ENCODE measurements at places on chromosomes 11 and 22. TPM values are rescaled to one million over a fixed set of nuclear protein-coding genes. Genes with fewer than 3 reads are reported as not detected.

GRCh38 chr11:13329670-13330356 lies 52.2 kb downstream of the BMAL1 start:
- DNase-seq: peak; percentile 48

Gene KIRREL3
- total RNA-seq: 0.91 TPM

- no peak for DNase-seq
These were observed 24.4 kb downstream of the PLEKHB1 start for GRCh38 chr11:73670808-73671207.

DNA sequence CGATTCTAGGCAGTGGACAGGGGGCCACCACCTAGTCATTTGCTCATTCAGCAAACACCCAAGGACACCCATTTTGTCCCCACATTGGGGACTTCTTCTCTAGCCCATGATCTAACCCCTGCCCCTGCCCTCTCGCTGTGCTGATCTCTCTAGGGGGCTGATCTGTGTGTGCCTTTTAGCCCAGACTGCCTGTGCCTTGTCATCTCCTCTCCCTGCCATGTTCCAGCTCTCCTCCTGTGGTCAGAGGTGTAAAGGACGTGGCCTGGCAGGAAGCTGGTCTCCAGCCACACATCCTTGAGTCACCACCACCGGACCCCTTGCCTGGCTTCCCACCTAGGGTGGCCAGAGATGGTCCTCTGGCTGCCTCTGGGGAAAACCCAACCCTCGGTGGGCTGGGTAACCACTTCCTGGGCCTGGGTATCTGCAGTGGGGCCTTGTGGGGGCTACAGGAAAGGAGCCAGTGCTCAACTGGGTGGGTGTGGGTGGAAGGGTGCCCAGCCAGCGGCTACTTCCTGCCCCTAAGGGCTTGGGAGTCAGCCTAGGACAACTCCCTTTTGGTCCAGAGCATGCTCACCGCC lies 1.3 kb downstream of the CTSW start:
- DNase-seq: no peak

Gene GTSE1
- 2.4 TPM for total RNA-seq

GRCh38 chr11:92330114-92330513 lies 105.5 kb downstream of the FAT3 start:
- no peak for DNase-seq

Gene OR6T1
- total RNA-seq: not detected

GRCh38 chr11:36191941-36192340 lies 97.3 kb downstream of the COMMD9 start:
- DNase-seq: no peak

Gene NAV2
- 17.6 TPM for total RNA-seq

Gene CDCA5
- 6.0 TPM for total RNA-seq

GRCh38 chr11:75603791-75604736 lies 42.0 kb downstream of the SERPINH1 start:
- peak; percentile 90 for DNase-seq

Gene TPBGL
- 0.20 TPM for total RNA-seq

- peak; percentile 47 for DNase-seq
These were observed 1.0 kb upstream of the ATG2A start for GRCh38 chr11:64918017-64918416.

DNA sequence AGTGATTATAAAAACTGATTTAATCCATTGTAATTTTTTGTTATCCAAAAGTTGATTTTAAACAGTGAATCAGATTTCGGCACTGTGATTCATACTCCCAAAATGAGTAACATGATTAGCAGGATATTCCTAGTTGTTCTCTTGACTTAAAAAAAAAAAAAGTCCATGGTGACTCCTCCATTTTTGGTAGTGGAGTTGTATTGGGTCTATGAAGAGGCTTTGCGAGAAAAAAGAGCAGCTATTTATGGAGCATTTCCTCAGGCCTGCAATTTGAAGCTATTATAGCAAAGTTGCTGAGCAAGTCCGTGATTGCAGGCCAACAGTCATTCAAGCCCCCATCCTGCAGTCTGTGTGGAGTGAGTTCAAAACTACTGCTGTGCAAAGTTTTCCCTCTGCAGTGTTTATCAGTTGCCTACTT lies 28.8 kb downstream of the YAP1 start:
- peak; percentile 93 for DNase-seq

Gene SCGB2A2
- not detected for total RNA-seq

- peak; percentile 22 for DNase-seq
These were observed 132.7 kb upstream of the RCN1 start for GRCh38 chr11:31958076-31958735.

DNA sequence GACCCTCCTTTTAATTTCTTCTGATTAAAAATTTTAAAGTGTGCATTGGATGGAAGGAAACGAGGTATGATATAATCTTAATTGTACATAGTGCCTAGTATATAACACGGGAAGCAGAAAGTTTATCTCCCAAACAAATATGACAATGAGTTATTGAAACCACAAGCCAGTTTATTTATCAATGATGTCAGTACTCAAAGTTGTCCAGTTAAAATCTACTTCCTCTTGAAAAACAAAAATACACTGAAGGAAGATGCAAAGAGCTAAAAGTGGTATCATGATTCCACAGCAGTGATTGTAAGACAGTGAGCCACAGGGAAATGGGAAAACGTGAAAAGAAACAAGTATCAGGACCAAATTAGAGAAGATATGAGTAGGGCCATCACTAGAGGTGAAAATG lies 18.8 kb upstream of the OR5B21 start:
- no peak for DNase-seq

DNA sequence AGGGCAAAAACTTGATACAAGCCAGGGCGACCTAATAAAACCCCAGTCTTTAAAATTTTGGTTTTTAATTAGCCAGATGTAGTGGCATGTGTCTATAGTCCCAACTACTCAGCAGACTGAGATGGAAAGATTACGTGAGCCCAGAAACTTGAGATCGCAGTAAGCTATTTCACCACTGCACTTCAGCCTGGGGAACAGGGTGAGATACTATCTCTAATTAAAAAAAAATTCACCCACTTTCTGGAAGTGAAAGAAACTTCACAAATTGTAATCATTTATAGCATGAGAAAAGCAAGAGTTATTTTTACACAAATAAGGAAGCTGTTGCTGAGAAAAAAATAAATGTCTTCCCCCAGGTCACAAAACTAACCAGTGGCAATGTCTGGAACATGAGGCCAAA lies 882 bp upstream of the GLYATL2 start:
- DNase-seq: no peak

DNA sequence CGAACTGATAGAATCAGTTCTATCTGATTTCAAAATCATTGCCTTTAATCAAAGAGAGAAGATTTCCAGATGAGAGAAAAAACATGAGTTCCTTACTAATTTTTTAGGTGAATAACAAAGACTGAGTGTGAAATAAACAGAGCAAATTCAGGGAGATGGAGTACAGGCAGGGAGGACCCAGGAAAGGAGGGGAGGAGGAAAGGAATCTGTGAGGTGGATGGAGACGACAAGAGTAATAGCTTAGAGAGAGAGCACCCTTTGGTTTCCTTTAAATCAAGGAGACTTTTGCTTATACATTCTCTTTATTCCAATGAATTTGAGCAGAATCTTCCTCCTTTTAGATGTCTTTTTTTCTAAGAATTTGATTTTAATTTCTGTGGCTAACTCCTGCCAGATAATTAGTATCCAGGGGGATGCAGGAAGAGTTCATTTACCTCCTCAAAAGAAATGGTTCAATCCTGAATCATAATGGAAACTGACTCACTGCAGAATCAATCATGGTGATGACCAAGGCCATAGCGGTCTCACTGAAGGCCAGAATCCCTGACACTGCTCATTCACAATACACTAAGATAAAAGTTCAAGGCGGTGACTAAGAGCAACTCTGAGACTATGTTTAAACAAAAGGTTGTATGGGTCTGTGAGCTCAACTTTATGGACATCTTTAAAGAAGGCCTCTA lies 234.0 kb upstream of the ZC3H12C start:
- DNase-seq: peak; percentile 97

GRCh38 chr11:3359092-3359824 lies 19.7 kb downstream of the ZNF195 start:
- DNase-seq: peak; percentile 11

DNA sequence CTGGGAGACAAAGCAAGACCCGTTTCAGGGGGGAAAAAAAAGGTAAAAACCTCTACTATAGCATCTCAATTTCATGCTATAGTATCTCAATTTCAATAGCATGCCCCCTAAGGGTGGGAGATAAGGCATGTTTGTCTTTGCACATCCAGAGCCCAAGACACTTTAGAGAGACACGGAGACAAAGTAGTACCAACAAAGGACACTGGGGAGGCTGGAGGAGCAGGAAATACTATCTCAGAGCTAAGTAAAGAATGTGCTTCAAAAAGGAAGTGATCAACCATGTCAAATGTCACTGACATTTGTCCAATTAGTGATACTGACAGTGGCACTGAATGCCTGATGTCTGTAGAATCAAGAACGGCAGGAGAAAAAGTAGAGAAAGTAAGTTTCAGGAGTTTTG lies 68.6 kb downstream of the RRAS2 start:
- DNase-seq: no peak

DNA sequence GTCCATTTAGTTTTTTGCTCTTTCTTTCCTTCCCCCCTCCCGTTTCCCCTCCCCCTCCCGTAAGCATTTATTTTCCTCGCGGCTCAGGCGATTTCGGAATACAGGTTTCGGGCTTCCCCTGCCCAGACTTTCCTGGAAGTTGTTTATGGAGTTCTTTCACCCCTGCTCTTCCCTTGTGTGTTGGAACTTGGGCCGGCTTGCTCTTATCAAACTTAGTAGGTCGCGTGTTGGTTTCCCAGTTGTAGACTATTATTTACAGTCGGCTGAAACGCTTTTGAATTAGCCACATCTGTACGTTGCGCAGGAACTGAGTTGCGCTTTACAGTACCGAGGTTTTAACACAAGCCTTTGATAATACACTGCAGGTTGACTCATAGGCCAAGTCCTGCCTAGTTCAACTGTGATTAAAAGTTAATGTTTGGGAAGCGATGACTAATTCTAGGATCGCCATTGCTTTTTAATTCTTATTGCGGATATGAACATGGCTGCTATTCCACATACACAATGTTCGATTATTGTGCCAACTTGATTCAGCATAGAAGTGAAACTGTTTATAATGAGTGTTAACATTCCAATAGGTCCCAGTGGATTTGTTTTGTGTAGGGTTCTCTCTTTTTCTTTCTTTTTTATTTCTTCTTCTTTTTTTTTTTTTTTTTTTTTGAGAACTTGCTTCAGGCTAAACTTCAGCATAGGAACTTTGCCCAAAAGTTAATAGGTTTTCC lies 1.7 kb downstream of the YAP1 start:
- peak; percentile 89 for DNase-seq

- peak; percentile 63 for DNase-seq
These were observed 1.9 kb downstream of the LRP4 start for GRCh38 chr11:46916286-46917108.

Gene TMPRSS4
- total RNA-seq: not detected

DNA sequence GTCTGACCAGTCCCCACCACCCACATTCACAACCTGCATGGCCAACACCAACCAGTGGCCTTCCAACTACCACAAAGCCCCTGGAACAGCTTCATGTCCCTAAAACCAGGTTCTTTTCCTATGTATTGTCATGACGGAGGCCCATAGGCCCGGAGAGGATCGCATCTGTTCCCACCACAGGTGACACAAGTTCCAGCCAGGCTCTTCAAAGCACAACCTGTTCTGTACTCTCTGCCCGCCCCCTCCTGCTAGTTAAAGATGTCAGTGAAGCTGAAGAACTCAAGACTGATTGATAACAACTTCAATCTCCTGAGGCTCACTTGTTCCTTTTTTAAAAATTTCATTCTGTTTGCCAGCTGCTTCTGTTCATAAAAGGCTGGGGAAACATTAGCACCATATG lies 121.1 kb upstream of the GUCY1A2 start:
- DNase-seq: no peak

Gene SCGB1D2
- not detected for total RNA-seq

DNA sequence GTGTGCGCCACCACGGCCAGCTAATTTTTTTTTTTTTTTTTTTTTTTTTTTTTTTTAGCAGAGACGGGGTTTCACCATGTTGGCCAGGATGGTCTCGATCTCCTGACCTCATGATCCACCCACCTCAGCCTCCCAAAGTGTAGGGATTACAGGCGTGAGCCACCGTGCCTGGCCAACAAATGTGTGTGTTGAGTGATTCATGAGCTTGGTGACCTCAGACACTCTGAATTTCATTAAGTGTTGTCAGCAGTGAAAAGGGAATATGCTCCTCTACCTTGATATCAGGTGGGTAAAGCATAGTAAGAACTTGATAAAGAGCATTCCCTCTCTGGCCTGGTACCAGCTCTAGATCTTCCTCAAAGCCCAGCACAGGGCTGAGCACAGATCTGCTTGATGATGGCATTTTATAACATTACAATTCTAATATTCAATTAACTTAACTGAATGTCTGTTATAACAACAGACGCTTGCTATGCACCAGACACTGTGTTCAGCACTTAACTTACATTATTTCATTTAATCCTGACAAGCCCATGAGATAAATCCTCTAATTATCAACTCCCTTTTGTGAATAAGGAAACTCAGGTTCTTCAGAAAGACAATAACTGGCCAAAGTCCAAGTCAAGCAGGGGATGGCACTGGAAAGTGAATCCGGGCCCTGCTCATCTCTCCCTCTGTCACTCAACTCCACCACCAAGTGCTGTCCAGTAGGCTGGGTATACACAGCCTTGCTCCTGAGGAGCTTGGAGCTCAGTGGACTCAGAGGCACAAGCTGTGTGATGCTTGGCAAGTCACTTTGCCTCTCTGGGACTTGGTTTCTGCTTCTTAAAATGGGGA lies 13.0 kb downstream of the TBC1D10A start:
- DNase-seq: no peak

Gene TMEM258
- 97.8 TPM for total RNA-seq

DNA sequence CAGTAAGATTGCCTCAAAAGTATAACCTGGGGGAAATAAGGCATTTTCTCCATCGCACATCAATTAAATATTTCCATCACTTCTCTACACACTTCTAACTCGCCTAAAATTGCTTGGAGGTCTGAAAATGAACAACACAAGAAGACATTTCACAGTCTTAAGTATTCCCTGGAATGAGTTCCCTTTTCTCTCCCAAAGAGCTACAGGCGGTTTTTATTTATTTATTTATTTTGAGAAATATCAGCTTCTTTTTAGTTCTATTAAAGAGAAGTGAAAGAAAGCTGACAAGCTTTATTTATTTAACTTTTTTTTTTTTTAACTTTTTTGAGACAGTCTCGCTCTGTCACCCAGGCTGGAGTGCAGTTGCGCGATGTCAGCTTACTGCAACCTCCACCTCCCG lies 11.5 kb upstream of the PARVB start:
- no peak for DNase-seq

DNA sequence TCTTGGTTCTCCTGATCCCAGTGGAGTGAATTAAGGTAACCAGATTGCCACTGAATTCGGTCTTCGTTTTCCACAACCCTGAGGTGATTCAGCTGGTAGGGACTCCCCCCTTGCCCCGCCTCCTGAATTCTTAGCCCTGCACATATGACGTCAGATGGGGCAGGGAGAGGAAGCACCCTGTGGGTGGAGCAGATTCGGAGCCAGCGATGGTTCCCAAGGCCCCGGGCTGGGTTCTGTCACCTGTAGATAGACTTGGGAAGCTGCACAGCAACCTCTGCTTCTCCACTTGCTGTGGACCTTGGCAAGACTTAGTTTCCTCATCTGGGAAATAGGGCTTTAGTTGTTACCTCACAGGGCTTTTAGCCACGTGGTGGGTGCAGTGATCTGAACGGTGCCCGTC lies 67.8 kb downstream of the CTTN start:
- no peak for DNase-seq

- no peak for DNase-seq
These were observed 20.6 kb downstream of the IGHMBP2 start for GRCh38 chr11:68924073-68924925.

GRCh38 chr11:72535194-72535547 lies 100.8 kb upstream of the CLPB start:
- no peak for DNase-seq

GRCh38 chr11:110376021-110376420 lies 53.7 kb upstream of the FDX1 start:
- DNase-seq: no peak
